Chondrocyte (in vitro differentiated cells): ENCODE measurements at places on chromosomes 11 and 22. TPM values are rescaled to one million over a fixed set of nuclear protein-coding genes. Genes with fewer than 3 reads are reported as not detected.
A peak's percentile ranks its signal among the peaks of the same experiment; 100 is the strongest.

Gene DAGLA
- 2.8 to 5.5 TPM (median 4.8 TPM) in 3 replicates for total RNA-seq

Gene CABP4
- total RNA-seq, result not detected in 3 replicates

Gene VSIG10L2
- total RNA-seq, result not detected in 3 replicates

DNA sequence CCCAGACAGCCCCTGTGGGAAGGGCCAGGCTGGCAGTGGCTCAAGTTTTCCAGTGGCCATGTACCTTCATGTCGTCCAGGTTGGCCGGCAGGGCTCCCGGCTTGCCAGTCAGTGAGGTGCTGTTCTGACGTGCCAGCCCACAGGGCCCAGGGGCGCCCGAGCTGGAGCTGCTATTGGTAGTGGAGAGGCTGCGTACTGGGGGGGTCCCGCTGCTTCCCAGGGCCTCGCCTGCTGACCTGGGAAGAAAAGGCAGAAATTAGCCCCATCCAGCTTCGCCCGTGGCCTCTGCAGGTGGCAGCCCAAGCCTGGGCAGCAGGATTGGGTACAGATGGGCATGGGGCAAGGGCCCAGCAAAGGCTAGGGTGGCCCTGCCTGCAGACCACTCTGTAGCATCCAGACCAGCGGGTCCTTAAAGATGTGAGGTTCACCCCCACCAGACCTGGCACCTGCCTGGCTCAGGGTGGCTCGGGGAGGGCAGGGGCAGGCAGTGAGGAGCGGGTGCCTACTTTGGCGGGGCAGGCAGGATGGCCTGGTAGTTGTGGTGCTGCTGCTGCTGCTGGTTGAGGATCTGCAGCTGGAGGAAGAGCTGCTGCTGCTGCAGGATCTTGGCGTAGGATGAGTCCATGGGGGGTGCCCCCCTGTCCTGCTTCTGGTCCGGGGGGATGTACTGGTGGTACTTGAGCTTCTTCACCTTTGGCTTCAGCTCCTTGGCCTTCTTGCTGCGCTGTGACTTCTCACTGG lies 50.1 kb downstream of the SGSM3 start:
- H3K4me1 ChIP-seq, result peaks cover 12% of the 10 kb centered on the region
- H3K36me3 ChIP-seq, result peaks cover 36% of the 10 kb centered on the region
- H3K27me3 ChIP-seq, result no peaks in the 10 kb centered on the region
- H3K27ac ChIP-seq, result no peak overlapping the region

GRCh38 chr11:32255841-32256240 lies 165.0 kb downstream of the RCN1 start:
- no peaks in the 10 kb centered on the region for H3K36me3 ChIP-seq
- peaks cover 7% of the 10 kb centered on the region for H3K27me3 ChIP-seq
- H3K27ac ChIP-seq, result no peak overlapping the region
- no peak for DNase-seq
- H3K4me1 ChIP-seq, result peaks cover 8% of the 10 kb centered on the region

DNA sequence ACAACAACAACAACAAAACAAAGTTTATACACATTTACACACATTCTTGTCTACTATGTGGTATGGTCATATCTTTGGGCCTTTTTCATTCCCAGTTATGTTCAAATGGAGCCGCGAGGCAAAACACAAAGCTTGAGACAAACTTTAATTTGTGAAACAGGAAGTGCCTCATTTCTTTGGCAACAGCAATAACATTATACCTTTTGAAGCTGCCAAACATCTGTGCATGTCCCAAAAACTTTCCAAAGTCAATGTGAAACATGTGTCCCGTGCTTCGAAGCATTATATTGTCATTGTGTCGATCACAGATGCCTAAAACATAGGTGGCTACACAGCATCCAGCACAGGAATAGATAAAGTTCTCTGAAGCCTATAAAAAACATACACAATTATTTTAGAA lies 25.0 kb upstream of the RPS13 start:
- H3K27me3 ChIP-seq, result no peaks in the 10 kb centered on the region
- H3K27ac ChIP-seq, result no peak overlapping the region
- DNase-seq, result no peak

GRCh38 chr11:77096591-77097019 lies 6.0 kb upstream of the OMP start:
- peak; percentile 53 for DNase-seq
- H3K4me3 ChIP-seq, result no peak overlapping the region
- no peak overlapping the region for H3K27ac ChIP-seq

- no peak for DNase-seq
- no peak overlapping the region for H3K4me3 ChIP-seq
- no peak overlapping the region for H3K27ac ChIP-seq
Measured at GRCh38 chr11:78825591-78826020, 250.9 kb upstream of the NARS2 start.

DNA sequence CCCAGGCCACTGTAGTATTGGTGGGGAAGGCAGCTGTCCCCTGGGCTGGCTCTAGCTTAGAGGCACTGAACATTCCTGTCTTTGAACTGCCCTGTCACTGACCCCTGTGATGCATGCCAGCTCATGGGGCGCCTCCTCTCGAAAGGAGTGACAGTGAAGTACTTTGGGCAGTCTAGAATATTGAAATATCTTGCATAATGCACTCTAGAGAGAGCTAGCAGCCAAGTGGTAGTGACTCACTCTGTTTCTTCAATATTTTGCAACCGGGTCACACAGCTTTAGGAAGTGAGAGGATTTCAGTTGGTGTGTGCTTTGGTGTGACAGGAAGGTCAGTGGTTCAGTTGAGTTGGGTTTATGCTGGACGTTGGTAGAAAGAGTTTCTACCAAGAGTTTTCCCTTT lies 35.5 kb upstream of the ST14 start:
- H3K4me1 ChIP-seq, result peaks cover 25% of the 10 kb centered on the region
- peak overlapping the region; percentile 96 for H3K27ac ChIP-seq
- H3K36me3 ChIP-seq, result peaks cover 30% of the 10 kb centered on the region
- H3K4me3 ChIP-seq, result no peak overlapping the region
- H3K27me3 ChIP-seq, result no peaks in the 10 kb centered on the region
- DNase-seq, result no peak

DNA sequence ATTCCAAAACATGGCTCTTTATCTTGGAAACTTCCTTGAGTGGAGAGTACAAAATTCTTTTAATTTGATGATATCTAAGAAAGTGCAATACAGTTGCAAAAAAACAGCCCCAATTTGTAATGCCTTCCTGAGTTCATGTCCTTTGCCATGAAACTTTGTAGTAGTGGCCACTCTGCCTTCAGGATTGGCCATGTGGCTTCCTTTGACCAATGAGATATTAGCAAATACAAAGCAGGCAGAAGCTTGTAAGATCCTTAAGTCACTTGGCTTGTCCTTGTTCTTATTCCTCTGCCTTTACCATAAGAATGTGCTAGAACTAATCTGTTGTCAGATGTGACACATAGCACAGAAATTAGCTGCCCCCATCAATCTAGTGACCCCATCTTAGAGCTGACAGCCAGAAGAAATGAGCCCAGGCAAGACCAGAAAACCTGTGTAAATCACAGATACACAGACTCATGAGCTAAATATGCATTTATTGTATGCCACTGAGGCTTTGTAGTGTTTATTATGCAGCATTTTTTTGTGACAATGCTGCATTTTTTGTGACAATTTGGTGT lies 29.8 kb upstream of the BLID start:
- no peak for DNase-seq
- H3K36me3 ChIP-seq, result no peaks in the 10 kb centered on the region
- H3K27ac ChIP-seq, result no peak overlapping the region
- H3K4me1 ChIP-seq, result peaks cover 14% of the 10 kb centered on the region

- no peaks in the 10 kb centered on the region for H3K36me3 ChIP-seq
- H3K4me3 ChIP-seq, result no peak overlapping the region
- H3K4me1 ChIP-seq, result no peaks in the 10 kb centered on the region
- peaks cover 2% of the 10 kb centered on the region for H3K27me3 ChIP-seq
- DNase-seq, result no peak
Measured at GRCh38 chr11:25961539-25961938, 370.4 kb upstream of the ANO3 start.

- no peak overlapping the region for H3K4me3 ChIP-seq
- H3K27me3 ChIP-seq, result peaks cover 2% of the 10 kb centered on the region
- no peaks in the 10 kb centered on the region for H3K36me3 ChIP-seq
- DNase-seq, result no peak
- peaks cover 11% of the 10 kb centered on the region for H3K4me1 ChIP-seq
- no peak overlapping the region for H3K27ac ChIP-seq
Measured at GRCh38 chr11:105181100-105181499, 41.5 kb upstream of the CARD18 start.

GRCh38 chr11:94675239-94675638 lies 92.9 kb upstream of the AMOTL1 start:
- peaks cover 3% of the 10 kb centered on the region for H3K4me1 ChIP-seq
- H3K36me3 ChIP-seq, result no peaks in the 10 kb centered on the region
- H3K27ac ChIP-seq, result no peak overlapping the region
- no peak for DNase-seq
- no peak overlapping the region for H3K4me3 ChIP-seq

- H3K36me3 ChIP-seq, result no peaks in the 10 kb centered on the region
- DNase-seq, result no peak
- H3K4me1 ChIP-seq, result peaks cover 77% of the 10 kb centered on the region
- H3K4me3 ChIP-seq, result peak overlapping the region; percentile 57
- H3K27me3 ChIP-seq, result no peaks in the 10 kb centered on the region
Measured at GRCh38 chr11:122159173-122159721, 43.2 kb upstream of the BLID start.

DNA sequence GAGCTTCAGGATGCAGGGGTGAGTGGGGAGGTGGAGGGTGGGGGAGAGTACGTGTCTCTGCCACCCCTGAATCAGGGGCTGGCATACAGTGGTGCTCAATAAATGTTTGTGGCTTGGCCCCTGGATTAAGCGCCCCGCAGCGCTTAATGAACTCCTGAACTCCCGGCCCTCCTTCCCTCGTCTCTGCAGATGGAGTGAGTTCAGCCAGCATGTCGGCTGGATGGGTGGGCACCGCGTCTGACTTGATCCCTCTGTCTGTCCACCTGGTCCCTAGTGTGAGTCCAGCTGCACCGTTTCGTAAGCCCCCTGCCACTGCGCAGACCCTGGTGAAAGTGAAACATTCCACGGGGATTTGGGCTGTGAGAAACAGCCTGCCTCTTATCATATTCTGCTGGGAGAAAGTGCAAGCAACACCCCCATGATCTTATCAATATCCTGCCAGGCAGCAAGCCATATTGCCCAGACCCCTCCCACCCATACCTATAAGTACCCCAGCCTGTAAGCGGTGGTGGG lies 12.0 kb upstream of the MRGPRD start:
- no peak overlapping the region for H3K4me3 ChIP-seq
- no peak overlapping the region for H3K27ac ChIP-seq
- peaks cover 41% of the 10 kb centered on the region for H3K27me3 ChIP-seq
- H3K4me1 ChIP-seq, result peaks cover 3% of the 10 kb centered on the region
- peak; percentile 65 for DNase-seq
